ENCODE measurements at places on chromosomes 3 and 15.

DNA sequence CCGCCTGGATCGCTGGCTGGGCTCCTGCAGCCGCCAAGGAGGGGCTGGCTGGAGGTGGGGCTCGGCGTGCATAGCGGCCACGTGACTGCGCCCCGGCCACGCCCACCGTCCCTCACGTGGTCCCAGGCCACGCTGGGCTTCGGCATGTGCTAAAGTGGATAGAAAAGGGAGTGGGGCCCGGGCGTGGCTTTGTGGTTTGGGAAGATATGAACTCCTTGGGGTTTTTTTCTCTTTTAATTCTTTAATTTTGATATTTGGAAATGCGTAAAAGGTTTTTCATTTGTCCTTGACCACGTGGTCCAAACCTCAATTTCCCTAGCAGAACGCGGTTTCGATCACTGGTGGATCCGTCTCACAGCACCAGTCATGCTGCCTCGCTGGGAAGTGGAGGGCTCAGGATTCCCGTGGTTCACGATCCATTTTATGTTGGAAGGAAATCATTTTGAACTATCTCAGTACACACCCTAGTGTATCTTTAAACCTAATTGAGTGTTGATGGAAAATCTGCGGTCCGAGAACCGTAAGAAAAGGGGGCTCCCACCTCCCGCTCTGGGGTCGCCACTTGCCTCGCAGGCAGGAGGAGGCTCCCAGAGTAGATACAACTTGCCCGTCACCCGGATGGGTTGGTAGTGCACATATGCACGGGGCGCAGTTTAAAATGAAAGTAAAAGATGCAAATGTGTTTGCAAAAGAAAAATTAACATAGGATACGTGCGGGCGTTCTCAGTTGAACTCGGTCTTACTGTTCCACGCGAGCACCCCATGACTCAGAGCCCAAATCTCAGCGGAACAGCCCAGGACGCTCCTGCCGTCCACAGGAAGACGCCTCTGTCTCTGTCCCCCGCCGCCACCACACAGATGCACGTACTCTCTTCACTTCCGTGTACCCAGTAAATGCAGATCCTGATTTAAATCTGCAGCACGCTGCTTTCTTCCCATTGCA is 141.9 kb downstream of the PGPEP1L start:
- peak; percentile 75 for DNase-seq

DNA sequence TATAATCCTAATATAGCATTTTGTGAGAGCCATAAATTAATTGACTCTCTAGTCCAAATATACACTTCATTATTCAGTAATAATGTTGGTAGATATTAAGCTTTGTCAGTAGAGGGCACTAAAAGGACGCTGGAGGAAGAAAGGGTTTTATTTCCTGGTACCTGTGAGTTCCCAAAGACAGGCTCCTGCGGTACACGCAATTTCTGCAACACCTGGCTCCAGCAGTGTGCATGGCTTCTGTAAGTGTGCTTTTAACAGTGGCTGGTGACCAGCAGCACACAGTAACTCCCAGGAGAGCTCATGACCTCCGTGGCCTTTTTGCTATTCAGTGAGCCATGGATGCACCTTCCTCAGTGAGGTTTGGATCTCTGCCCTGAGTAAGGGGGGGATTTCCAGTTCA is 338.3 kb upstream of the ZNF385D start:
- DNase-seq, result peak; percentile 5

DNA sequence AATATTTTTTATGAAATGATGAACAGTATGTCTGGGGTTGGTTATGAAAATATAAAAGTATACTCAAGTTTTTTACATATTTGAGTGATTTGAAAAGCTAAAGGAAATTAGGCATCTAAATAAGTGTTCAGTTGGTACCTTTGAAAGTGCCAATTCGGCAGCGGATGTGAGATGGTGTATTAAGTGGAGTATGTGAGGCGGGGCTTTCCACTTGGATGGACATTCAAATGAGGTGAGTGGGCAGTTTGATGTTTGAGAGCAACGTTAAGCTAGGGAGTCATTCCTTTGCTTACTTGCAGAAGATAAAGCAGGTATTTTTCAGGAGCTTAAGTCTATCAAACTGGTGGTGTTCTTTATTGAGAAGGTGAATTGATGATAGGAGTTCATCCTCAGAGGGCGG is 189.0 kb upstream of the GOLIM4 start:
- DNase-seq, result no peak

- no peak for DNase-seq
These were observed 76.8 kb upstream of the HRH1 start for GRCh38 chr3:11077466-11077865.

- DNase-seq, result no peak
These were observed 84.5 kb upstream of the SYNPR start for GRCh38 chr3:63193647-63194046.

GRCh38 chr3:17672506-17672905 is 69.9 kb downstream of the TBC1D5 start:
- no peak for DNase-seq

DNA sequence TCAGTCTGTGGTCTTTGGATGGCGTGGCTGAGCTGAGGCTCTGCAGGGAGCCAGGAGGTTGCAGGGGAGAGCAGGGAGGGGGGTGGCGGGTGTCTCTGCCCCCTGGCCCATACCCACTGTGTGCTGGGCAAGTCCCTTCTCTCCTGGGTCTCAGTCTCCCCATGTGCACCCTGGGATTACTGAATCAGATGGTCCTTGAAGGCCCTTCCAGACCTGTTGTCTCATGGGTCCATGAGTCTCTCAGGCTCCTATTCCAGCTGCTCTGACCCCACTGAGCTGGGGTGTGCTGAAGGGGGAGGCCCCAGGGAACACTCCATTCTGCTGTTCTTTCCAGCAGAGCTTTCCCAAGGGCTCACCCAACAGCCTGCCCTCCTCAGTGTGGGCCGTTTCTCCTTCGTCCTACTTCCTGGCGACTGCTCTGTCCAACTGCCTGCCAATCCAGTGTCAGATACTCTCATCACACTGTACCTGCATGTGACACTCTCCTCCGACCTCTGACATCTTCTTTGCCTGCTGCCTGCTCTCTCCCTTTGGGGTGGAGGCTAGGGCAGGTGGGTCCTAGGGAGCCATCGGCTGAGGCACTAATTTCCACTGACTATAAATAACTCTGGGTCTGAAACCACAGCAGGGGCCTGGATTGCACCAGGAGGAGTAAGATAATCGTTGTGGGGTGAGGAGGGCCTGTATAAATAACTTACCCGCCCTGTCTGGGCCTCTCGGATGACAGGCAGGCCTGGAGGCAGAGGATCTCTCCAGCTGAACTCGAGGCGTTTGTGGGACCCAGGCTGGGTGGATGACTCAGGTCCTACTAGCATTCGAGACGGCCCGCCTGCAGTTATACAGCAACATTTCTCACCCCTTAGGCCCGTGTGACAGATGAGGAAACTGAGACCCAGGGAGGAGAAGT is 67.1 kb downstream of the ATP2B2 start:
- no peak for DNase-seq

GRCh38 chr3:113776564-113776963 is 29.7 kb downstream of the ATP6V1A start:
- DNase-seq, result no peak

GRCh38 chr3:59426821-59427565 is 377.2 kb upstream of the CFAP20DC start:
- DNase-seq, result no peak

GRCh38 chr3:23985747-23986544 is 40.9 kb downstream of the NR1D2 start:
- DNase-seq, result no peak

DNA sequence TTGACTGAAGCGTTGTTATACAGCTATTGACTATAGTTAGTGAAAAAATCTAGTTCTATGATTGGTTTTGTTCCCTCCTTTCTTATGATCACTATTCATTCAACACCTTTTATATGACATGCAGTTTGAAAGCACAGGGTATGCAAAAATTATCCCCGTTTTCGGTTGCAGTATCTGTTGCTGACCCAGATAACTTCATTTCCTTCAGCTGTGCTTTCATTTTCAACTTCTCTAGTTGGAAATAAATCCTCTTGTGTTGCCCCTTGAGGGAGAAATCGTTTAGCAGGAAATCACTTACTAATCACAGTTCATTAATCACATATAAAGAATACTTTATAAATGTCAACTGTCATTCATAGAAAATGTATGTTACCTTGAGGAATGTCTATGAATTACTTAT is 55.1 kb downstream of the MBNL1 start:
- DNase-seq, result peak; percentile 58

- DNase-seq, result no peak
These were observed 201.2 kb downstream of the FMN1 start for GRCh38 chr15:32993285-32993684.

DNA sequence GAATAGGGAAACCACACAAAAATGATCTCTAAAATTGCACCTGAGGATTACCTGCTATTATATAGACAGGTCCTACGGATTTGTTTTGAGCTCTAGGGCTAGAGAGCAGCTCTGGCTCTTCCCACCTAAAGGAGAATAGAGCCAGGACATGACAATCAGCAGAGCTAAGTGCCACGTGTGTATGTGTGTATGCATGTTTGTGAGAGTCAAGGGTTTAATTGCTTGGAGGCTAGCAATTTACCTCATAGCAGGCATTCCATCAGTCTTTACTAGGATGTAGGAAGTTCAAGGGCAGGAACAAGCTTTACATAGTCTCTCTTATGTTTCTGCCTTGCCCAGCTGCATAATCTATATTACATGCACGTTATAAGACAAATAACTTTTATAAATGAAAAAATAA is 498.2 kb downstream of the NSUN3 start:
- DNase-seq, result no peak

DNA sequence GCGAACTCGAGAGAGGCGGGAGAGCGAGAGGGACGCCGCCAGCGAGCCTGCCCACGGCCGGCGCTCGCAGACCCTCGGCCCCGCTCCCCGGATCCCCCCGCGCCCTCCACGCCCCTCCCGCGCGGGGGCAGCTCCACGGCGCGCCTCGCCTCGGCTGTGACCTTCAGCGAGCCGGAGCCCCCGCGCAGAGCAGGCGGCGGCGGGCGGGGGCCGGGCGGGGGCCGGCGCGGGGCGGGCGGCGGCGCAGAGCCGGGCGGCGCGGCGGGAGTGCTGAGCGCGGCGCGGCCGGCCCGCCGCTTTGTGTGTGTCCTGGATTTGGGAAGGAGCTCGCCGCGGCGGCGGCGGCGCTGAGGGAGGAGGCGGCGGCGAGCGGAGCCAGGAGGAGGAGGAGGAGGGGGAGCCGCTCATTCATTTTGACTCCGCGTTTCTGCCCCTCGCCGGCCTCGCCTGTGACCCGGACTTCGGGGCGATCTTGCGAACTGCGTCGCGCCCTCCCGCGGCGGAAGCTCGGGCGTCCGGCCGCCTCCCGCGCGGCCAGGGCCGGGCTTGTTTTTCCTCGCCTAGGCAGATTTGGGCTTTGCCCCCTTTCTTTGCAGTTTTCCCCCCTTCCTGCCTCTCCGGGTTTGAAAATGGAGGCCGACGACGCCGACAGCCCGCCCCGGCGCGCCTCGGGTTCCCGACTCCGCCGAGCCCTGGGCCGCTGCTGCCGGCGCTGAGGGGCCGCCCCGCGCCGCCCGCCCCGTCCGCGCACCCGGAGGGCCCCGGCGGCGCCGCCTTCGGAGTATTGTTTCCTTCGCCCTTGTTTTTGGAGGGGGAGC is 524 bp downstream of the IGF1R start:
- DNase-seq, result no peak
